ENCODE measurements at places on chromosomes 6 and 20.
A peak's percentile ranks its signal among the peaks of the same experiment; 100 is the strongest.

- DNase-seq, result no peak
Measured at GRCh38 chr20:4283016-4283415, 267.7 kb upstream of the RNF24 start.

GRCh38 chr20:63054103-63054474 is 47.3 kb upstream of the BHLHE23 start:
- DNase-seq, result no peak

GRCh38 chr20:62322492-62323041 is 19.8 kb downstream of the ADRM1 start:
- DNase-seq, result no peak

DNA sequence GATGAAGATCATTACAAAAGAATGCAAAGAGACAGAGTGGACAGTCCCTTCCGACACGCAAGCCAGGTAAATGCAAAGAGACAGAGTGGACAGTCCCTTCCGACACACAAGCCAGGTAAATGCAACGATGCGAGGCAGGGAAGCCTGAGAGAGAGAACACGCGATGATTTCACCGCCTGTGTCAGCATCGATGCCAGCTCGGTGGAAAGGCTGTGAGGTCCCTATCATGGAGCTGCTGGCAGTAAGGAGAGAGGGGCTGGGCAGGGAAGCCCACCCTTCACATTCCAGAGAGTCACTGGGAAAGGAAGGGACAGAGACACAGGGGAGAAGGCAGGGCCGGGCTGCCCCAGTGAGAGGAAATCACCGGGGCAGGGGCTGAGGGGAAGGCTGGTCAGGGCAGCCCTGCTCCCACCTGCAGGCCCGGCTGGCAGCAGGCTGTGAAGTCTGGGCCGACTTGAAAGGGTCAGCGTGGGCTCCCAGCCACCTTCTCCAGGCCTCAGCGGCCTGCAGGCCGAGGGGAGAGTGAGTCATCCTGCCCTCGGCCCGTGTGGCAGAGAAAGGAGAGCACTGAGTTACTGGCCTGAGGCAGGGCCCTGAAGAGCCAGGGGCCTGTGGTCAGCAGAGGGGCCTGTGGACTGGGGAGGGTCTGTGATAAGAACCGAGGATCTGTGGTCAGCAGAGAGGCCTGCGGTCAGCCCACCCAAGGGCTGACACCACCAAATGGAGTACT is 80.4 kb downstream of the DACT2 start:
- DNase-seq, result no peak

GRCh38 chr6:11209369-11209768 is 23.1 kb downstream of the NEDD9 start:
- DNase-seq, result no peak

DNA sequence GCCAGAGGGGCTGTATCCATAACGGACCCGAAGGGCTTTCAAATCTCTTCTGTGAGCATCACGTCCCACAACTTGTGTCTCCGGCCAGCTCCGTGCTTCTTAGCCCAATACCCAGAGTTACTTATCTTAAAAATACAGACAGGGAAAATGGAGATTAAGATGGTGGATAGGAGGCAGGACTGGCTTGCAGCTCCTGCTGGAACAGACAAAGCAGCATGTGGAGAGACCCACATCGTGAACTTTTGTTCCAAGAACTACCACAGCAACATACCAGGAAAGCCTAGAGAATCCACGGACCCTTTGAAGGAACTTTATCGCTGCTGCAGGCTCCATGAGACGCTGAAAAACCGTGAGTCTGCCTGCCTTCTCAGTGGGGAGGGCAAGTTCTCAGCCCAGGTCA is 113.7 kb downstream of the RNASET2 start:
- no peak for DNase-seq

- no peak for DNase-seq
Measured at GRCh38 chr6:40551966-40552505, 35.1 kb downstream of the LRFN2 start.

GRCh38 chr20:22523499-22524392 is 60.6 kb downstream of the FOXA2 start:
- no peak for DNase-seq

DNA sequence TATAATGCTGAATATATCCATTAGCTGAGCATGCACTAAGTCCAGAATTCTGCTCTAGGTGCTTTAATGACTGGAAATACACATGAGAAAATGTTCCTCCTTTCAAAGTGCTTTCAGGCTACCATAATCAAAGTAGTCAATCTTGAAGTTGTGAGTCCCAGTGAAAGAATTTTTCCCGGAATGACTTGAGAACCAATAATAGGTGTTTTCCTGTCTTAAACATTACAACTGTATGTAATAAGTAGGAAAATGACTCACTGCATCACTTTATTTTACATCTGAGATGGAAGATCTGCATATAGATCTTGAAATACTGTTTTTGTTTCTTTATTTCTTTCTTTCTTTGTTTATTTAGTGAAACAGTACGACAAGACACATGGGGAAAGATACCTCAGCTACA is 437.4 kb upstream of the JAG1 start:
- no peak for DNase-seq

- no peak for DNase-seq
Measured at GRCh38 chr20:53316206-53316937, 277.3 kb downstream of the ZNF217 start.

- no peak for DNase-seq
Measured at GRCh38 chr6:1018041-1018440, 293.9 kb upstream of the FOXQ1 start.

DNA sequence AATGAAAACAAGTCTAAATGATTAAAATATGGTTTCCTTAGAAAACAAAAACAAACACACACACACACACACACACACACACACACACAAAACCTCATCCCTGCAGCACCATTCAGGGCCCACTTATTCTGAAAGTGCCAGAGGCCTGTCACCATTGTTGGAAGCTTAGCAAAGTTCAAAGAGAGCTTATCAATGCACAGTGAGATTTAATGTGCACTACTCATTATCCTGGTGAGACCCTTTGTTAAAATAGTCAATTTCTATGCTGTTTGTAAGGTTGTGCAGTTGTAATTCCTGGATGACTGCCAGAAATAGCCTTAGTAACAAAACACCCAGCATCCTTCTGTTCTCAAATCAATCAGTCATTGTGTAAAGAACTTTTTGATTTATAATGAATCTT is 482.9 kb downstream of the GRIK2 start:
- no peak for DNase-seq

DNA sequence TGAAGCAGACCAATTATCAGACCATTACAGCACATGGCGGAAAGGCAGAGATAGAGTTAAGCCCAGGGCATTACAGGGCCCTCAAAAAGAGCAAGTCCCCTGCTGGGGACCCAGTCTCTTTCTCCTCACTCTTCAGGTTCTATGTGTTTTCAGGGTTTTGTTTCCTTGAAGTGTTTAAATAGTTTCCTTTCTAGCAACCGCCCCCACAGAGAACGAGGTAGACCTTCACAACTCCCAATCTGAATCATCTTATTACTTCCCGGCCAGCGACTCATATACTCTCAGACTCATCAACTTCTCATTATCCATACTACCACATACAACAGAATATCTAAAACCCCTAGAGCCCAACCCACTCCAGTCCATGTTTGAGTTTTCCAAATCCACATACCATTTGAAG is 526.6 kb upstream of the ARID1B start:
- DNase-seq, result no peak

GRCh38 chr6:83808926-83809325 is 44.2 kb upstream of the RIPPLY2 start:
- no peak for DNase-seq

DNA sequence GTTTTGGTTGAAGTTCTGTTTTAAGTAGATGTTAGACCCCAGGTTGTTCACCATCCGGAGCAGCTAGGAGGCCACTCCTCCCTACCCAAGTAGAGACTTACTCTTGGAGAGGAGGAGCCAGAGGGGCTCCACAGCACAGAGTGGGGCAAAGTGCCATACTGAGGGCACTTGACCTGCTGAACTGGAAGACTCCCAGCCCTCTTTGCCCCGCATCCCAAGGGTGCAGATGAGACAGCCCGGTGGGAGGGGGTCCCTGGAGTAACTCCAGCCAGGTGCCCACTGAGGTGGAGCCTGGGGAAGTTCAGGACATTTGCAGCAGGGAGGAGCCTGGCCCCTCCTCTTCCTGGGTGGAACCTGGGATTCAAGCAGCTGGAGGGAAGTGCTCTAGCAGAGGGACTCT is 102.1 kb upstream of the GPR6 start:
- no peak for DNase-seq

GRCh38 chr20:44405257-44405656 is 49.8 kb downstream of the HNF4A start:
- no peak for DNase-seq

DNA sequence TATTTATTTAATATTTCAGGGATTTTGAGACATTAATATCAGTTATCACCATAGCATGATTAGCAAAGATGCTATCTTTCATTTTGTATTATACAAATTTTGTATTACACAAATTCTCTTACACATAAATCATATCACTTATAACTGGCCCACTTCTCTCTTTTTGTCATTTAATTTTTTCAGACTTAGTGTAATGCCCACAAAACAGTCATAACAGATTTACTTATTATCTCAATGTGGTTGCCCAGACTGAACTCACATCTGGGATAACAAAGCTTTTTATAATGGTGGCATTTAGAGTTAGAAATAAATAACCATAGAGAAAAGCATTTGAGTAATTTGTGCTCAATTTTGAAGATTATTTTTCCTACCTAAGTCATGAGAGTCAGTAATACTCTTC is 148.3 kb downstream of the TFAP2B start:
- DNase-seq, result no peak

- no peak for DNase-seq
Measured at GRCh38 chr6:32517654-32518445, 12.2 kb downstream of the HLA-DRB5 start.

- peak; percentile 23 for DNase-seq
Measured at GRCh38 chr6:13428583-13429405, 58.6 kb downstream of the GFOD1 start.

GRCh38 chr6:113375950-113376846 is 480.9 kb upstream of the MARCKS start:
- DNase-seq, result no peak

- DNase-seq, result no peak
Measured at GRCh38 chr20:23223908-23224580, 126.5 kb upstream of the NXT1 start.

- DNase-seq, result peak; percentile 39
Measured at GRCh38 chr6:83215131-83216047, 22.2 kb downstream of the RWDD2A start.

DNA sequence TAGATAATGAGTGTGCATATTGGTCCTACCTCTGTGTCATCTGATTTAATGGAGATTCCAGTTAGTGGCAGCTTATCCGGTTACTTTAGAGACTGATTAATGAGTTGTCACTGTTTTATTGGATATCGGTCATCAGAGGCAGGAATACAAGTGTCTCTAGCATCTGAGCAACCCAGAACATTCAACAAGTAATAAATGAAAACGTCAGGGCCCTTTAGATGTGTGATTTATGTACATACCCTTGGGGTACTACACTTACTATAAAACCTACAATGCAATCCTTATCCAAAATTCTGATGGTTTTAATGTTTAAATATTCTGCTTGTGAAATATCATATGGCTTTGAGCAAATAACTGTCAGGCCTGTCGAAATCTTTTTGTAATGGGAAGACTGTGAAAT is 1117.9 kb upstream of the FLRT3 start:
- no peak for DNase-seq

GRCh38 chr6:53321701-53322100 is 27.0 kb downstream of the ELOVL5 start:
- DNase-seq, result no peak

DNA sequence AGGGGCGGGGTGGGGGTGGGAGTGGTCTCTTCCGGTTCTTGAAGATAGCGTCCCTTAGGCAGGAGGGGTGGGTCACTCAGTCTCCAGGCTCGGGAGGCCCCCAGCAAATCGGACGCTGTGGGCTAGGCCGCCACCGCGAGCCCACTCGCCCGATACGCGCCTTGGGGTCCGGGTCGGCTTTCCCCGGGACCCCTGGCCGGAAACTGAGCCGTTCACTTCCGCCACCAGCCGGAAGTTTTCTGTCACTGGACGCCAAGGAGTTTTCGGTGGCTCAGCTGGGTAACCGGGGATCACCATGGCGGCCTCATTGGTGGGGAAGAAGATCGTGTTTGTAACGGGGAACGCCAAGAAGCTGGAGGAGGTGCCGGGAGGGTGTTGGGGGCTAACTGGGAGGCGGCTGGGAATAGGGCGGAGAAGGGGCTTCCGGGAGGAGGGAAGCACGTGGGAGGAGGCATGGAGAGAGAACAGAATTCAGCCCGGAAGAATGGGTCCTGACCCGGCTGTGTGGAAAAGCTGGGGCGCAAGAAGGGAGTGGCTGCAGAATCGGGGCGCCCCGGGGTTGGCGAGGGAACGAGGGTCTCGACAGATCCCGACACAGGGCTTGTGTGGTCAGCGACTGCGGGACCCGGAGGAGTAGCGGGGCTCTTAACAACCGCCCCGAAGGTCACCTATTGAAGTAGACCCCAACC is at the start of gene ITPA:
Gene ITPA, plus strand, starts transcription at position 242 of the 689 bp plus-strand sequence. Its CDS starts 54 bp downstream, at position 296.
- peak; percentile 61 for DNase-seq

DNA sequence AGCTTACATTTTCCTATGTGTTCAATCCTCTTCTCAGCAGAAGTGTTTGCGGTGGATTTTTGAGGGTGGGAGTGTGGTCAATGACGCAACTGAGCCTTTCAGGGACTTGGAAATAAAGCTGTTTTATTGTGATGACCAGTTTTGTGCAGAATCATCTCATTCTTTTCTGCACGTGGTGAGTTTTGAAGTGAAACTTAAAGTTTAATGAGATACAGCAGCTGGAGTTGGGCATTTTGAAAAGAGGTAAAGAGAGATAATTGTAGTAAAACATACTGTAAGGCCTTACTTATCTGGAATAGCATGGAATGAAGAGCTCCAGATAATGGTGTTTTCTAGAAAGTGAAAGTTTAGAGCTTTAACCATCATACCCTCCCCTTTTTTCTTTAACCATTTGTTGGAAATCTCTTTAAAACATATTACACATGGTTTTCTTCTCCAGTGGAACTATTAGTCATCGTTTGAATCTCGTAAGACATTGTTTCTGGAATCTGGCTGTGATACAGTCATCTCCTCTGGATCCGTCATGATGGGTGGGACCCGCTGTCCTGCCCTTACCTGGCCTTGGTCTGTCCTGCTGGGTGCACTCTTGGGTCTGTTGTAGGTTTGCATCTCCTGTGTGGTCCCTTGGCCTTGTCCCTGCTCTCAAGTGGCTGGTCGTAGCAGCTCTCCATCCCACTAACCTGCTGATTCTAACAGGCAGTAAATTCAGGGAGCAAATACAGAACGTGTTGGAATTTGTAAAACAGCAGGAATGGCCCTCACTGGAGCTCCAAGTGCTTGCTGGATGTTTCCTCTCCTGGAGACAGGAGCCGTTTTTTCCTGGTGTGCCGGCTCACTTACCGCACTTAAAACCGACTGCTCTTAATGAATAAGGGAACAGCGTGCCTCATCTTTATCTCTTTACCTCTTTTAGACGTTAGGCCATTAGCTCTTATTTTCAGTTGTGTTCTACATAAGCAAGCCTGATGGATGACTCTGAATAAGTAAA is 29.8 kb downstream of the UST start:
- DNase-seq, result no peak
